SW480 (cell line): ENCODE measurements at places on chromosomes 3 and 15.

DNA sequence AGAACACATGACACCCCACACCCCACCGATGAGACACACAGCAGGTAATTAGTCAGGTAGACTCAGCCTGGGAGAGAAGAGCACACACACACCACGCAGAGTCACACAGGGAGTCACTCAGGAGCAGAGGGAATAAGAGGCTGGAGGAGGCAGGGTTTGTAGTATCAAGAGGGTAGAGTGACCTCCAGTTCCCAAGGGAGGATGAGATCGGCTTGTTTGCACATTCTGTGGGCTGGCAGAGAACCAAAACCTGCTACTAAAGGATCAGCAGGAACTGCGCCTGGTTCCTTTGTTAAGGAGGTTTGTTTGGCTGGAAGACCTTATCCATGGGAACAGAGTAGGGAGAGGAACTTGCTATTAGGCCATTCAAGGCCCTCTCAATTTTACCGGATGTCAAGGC lies 281.4 kb upstream of the SLCO3A1 start:
- no peak for DNase-seq

DNA sequence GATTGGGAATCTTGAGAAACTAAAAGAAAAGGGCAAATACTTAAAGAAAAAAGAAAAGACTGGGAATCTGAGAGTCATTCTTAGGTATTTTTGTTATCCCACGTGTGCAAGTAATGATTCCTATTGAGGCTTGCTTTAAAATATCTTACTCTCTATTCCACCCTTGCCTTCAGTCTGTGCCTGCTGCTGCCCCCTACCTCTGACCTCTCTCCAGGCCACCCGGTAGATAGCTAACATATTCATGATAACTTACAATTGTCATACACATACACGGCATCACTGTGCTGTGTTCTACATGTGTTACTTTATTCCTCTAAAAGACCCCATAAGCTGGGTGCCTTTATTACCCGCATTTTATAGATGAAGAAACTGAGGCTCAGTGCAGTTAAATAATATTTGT lies 27.8 kb upstream of the ATP13A3 start:
- DNase-seq = no peak

- DNase-seq = no peak
Observed at GRCh38 chr3:42667096-42667522, 13.6 kb downstream of the ZBTB47 start.

- no peak for DNase-seq
Observed at GRCh38 chr15:66482539-66482938, 15.0 kb downstream of the SNAPC5 start.

- DNase-seq = no peak
Observed at GRCh38 chr3:141945726-141946485, 69.5 kb downstream of the ATP1B3 start.

DNA sequence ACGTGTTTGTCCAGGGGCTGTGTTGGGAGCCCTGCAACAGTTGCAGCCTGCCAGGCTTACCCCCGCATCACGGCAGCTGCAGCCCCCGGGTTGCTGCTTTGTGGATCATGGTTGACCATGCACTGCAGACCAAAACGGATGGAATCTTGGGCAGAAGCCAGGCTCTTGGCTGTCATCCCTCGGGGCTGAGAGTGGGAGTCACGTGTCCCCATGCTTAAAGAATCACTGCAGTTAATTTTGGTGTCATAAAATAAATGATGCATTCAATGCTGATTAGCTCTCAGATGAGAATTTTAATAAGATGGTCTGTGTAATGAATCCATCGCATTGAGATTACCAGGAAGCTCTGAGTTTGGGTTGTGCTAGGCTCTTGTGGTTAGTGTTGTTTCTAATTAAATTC lies 115.6 kb downstream of the CHDH start:
- DNase-seq = no peak

- no peak for DNase-seq
Observed at GRCh38 chr3:39271363-39271914, 8.4 kb downstream of the CX3CR1 start.

DNA sequence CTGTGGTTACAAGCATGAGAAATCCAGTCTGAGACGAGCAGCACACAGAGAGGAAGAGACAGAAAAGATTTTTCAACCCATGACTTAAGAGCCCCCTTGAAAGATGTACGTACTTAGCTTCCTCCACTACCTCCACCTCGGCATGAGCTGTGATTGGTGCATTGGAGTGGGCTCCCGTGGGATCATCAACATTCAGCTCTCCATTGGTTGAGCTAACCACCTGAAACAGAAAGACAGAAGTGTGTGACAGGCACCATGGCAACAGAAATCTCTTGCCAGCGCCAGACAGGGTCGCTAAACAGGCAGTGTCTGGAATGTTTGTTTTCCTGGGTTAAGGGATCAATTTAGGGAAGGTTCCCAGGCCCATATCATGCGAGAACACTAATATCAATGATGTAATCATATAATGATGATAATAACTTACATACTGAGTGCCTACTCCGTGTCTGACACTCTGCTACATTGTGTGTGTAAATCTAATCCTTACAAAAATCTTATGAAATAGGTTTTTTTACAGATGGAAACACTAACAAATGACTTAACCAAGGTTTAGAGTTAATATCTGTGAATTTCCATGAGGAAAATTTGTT lies 17.5 kb upstream of the PPIB start:
- no peak for DNase-seq

DNA sequence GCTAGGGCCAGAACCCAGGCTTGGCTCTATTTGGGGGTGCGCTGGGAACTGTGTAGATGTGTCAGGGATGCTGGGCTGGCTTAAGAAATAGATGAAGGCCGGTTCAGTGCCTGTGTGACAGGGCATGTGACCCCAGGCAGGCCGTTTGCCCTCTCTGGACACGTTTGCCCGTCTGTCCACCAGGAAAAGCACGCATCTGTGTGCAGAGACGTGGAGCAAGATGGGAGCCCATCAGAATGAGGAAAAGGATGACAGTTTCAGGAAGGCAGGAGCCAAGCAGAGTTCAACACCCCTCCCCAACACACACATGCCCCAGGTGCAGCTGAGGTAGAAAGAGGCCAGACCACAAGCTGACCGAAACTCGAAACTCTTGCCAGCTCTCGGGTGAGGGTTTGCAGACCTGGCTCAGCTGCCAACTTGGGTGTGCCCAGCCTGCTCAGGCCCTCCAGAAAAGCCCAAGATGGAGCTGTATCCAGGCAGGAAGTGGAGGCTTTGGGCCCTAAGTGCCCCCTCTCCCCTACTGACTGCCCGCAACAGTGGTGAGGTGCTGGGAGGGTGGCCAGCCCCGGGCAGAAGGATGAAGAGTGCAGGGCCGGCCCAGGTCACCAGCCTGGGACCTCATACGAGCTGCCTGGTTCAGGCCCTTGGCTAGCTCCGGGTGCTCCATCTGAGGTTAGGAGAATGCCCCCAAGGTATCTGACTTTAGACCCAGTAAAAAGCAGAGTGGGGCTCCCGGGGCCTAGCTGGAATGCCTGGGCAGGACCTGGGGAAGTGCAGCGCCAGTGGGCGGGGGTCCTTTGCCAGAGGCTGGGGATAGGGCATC lies 10.2 kb upstream of the MESP1 start:
- no peak for DNase-seq

DNA sequence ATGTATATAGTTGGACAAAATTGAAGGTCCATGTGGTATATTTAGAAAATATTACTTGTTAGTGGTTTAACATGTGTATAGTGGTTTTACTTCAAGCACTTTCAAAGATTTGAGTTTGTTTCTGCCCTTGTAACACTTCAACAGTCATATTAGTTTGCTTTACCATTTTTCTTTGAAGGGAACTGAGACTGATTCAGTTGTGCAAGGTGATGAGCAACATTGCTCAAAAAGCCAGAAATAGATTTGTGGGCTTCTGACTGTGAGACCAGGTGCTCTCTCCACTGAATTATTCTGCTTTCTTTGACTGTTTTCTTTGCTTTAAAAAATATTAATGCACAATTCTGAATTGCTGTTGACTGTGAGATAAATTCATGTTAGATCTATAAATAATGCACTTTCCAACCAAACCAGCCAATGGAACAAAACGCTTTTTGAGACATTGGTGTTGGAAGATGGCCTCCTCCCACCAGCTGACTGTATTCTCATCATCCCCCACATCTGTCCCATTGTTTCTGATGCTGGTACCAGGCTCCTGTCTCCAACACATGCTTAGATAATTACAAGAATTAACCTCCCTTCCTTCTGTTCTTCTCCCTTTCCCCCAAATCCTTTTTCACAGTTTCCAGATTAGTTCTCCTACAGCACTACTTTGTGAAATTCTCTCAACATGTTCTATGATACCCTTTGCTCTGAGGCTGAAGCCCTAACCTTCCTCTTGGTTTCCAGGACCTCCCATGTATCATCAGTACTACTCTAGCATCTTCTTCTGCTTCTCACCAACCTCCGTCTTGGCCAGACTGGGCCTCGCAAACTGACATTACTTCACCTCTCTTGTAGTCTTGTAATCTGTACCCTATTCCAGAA lies 27.9 kb downstream of the PLCL2 start:
- DNase-seq = no peak
